ENCODE measurements at places on chromosomes 4 and X.

GRCh38 chrX:152403515-152403914 lies 47.6 kb downstream of the GABRA3 start:
- no peak for DNase-seq

DNA sequence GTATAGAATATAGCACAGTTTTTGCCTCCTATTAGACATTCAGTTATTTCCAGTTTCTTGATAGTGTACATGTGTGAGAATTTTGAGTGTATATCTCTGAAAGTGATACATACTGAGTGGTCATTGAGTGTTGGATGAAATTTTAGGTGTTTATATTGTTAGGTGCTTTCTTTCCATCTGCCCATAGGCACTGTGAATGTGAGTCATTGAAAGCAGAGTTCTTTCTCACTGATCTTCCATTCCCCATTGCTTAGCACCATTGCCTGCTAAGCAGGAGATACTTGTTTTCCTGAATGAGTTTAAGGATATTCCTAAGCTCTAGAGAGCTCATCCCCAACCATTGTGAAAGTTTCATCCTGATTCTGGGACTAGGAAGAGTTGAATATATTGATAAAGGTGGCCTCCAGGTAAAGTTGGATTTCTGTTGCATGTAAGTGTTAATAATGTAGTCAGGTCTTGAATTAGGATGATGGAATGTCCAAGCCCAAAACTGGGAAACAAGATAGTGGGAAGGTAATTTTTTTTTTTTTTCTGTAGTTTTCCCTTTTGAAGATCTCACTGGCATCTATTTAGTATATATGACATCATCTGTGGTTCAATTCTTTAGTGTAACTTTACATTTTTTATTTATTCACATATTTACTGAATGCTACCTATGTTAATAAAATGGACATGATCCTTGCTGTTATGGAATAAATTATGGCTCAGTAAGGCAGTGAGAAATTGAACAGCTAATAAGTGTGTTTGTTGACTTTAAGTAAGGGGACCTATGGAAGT lies 22.1 kb downstream of the UBE2K start:
- DNase-seq = no peak

DNA sequence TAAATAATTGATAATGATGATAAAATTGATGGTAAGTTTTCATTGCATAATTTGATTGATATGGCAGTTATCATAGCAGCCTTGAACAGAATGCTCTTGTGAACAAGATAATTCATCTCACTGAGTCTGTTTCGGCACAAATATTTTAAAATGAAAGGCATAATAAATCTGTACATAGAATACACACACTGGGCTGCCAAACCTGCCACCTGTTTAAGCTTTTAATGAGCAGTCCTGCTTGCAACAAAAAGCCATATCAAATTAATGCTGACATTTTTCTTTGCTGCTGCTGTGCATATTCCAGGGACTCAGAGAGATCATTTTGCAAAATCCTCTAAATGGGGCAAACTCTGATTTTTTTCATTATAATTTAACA lies 201.1 kb downstream of the ARHGAP24 start:
- no peak for DNase-seq

DNA sequence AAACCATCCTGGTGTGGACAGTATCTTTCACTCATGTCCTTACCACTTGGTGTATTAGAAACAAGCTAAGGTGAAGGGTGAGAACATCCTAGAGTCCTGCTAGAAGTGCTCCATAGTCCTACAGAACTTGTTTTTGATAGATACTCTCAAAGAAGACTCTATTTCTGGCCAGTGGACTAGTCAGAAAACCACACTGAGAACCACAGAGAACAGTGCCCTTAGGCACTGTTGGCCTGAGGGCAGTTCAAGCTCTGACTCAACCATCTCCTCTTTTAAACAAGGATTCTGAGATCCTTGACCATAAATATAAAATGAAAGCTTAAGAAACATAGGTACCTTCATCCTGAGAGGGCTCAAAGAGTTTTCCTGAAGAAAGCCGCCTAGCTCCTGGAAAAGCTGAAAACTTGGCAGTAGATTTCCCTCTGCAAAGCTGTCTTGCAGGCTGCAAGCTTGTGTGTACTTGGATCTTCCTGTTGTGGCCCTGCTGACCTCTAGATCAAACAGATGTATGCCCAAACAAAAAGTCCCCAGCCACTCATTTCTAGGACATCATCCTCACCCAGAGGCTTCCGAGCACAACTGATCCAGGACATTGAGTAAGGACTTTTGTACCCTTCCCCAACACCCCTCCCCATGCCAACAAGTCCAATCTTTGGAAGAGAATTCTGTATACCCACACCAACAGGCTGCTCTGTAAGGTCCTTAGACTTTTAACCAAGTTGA lies 111.6 kb upstream of the CXCL13 start:
- no peak for DNase-seq

DNA sequence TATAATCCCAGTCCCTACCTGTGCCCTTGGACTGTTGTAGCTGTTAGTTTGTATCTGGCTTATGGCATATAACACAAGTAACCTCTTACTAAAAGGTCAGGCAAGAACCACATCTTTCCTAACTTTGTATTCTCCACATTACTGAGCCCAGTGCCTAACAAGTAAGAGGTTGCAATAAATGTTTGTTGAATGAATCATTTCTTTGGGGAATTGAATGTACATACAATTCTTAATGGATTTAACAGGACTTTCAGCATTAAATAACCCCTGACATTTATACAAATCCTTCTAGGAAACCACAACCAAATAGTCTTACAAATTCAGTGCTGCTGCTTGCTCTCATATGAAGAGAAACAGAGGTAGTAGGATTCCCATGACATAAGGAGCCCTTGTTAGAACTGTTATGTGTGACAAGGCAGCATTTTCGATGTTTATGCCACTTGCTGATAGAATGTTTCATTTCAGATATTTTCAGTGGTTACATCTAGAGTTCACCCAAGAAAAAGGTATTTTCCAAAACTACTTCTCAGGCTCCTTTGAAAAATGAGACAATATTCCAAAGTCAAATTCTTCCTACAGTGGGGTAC lies 62.0 kb downstream of the MBNL3 start:
- DNase-seq = no peak

DNA sequence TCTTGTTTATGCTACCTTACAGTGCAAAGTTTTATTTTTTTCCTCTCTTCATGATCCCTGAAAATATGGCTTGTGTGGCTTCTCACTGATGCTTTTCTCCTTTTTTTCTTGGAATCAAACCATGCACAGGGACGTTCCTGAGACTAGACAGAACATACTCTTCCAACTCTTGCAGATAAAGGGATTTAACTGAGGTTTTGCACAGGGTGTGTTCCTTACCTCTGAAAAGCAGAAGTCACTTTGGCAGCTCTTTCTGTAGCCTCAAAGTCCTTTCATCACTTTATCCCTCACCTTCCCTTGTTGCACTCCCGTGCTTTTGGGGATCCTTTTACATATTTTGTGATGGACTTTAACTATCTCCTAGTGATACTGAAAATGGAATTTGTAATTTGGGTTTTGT lies 300.1 kb downstream of the SPRY1 start:
- DNase-seq = no peak

DNA sequence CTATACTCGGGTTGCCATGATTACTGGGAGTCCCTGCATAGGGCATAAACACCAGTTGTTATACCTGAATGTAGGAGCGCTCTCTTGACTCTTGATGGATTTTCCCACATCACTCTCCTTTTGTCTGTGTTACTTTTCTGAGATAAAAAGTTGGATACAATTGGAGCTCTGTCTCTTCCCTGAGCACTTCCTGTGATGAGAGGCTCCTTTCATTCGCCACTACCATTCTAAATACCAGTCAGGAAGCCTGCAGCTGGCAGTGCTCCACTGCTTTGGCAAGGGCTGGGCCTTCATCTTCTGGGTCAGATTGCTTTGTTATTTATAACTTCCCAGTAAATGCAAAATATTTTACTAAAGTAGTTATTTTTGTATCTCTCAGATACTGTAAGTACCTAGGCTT lies 13.9 kb downstream of the TCEANC start:
- no peak for DNase-seq

DNA sequence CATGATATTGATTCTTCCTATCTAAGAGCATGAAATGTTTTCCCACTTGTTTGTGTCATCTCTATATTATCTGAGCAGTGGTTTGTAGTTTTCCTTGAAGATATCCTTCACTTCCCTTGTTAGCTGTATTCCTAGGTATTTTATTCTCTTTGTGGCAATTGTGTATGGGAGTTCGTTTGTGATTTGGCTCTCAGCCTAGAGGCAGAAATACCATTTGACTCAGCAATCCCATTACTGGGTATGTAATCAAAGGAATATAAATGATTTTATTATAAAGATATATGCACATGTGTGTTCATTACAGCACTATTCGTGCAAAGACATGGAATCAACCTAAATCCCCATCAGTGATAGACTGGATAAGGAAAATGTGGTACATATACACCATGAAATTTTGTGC lies 172.7 kb upstream of the IL15 start:
- no peak for DNase-seq

DNA sequence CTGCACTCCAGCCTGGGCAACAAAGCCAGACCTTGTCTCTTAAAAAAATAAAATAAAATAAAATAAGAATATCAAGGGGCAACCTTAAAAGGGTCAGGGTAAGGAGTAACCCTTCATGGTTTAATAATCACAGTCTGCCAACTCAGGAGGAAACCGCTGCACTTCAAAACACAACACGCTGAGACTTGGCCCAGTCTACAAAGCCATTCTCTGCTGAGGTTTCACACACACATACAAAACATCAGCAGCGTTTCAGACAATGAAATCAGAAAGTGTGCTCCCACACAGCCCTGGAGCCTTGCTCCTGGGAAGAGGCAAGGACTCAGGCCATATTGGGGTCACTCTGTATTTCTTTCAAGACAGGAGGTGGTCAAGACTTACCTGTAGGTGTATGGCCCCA lies 18.3 kb downstream of the SCARB2 start:
- no peak for DNase-seq

- DNase-seq = no peak
Measured at GRCh38 chr4:158884280-158884679, 115.5 kb downstream of the FNIP2 start.

DNA sequence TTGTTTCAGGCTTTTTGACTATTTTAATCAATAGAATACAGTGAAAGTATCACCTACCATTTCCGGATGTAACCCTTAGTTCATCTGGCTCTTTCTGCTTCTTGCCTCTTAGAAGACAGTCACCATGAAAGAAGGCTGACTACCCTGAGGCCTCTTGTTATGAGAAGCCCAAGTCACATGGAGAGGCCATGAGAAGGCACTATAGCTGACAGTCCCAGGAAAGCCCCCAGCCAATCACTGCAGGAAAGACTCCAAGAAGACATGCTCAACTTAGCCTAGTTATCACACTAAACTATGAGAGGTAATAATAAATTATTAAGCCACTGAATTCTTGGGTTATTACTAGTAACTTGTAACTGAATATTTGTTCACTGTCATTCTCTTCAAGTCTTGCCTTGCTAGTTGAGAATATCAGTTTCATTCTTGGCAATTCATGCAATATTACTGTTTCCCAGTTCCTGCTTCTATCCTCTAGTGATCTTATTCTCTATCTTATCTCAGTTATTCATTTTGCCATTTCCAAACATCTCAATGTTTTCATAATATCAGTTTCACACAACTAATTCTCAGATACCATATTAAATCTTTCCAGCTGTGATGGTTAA lies 57.1 kb upstream of the GUCY1A1 start:
- no peak for DNase-seq

- no peak for DNase-seq
Measured at GRCh38 chr4:8171984-8172924, 13.6 kb upstream of the ABLIM2 start.

DNA sequence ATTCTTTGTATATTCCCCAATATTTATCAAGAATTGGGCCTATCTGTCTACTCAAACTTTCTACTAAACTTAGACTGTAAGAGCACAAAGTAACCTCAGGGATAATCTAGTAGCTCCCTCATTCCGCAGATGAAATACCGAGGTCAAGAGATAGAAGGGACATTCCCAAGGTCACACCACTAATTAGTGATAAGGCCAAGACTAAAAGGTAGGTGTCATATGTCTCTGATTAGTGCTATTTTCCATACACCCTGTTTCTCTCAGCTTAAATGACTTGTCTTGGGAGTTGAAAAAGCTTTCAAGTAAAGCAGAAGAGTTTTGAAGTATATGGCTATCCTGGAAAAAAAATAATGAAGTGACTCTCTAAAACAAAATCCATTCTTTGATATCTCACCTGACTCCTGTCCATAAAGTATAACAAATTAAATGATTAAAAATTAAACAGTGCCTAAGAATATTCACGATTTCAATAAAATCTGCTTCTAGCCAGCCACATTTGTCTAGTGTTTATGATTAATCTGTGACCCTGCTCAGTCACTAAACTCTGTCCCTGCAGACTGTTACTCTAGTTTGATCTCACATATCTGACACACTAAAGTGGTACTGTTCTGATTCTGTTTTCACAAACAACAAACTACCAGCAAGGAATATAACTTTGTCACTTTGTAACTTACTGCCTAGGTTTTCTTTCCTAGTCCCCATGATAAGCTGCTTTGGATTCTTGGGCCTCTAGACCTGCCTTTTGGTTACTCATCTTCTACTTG lies 10.3 kb downstream of the GPR174 start:
- DNase-seq = no peak

DNA sequence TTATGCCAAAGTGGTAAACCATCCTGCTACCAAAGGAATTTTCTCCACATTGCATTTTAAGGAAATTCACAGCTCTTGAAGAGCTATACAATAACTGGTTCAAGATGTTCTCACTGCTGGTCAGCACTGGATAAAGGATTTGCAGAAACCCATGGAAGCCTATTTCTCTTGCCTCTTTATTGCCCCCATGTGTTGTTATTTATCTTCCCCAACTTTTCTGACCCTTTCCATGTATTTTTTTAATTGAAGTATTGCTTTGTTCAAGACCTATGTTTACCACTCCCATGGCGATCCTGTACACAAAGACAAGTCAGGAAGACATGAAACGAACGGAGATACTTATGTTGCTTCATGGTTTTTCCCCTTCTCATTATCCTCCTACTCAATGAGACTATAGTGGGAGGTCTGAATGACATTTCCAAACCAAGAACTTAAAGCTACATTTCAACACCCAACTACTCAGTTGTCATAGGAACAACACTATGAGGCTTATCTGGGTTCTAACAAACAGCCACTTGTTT lies 566.4 kb upstream of the DIPK2B start:
- DNase-seq = peak; percentile 55
